ENCODE measurements at places on chromosomes 5 and 9.
A peak's percentile ranks its signal among the peaks of the same experiment; 100 is the strongest.

GRCh38 chr5:138159666-138160065, 18.8 kb downstream of the BRD8 start:
- DNase-seq: no peak

DNA sequence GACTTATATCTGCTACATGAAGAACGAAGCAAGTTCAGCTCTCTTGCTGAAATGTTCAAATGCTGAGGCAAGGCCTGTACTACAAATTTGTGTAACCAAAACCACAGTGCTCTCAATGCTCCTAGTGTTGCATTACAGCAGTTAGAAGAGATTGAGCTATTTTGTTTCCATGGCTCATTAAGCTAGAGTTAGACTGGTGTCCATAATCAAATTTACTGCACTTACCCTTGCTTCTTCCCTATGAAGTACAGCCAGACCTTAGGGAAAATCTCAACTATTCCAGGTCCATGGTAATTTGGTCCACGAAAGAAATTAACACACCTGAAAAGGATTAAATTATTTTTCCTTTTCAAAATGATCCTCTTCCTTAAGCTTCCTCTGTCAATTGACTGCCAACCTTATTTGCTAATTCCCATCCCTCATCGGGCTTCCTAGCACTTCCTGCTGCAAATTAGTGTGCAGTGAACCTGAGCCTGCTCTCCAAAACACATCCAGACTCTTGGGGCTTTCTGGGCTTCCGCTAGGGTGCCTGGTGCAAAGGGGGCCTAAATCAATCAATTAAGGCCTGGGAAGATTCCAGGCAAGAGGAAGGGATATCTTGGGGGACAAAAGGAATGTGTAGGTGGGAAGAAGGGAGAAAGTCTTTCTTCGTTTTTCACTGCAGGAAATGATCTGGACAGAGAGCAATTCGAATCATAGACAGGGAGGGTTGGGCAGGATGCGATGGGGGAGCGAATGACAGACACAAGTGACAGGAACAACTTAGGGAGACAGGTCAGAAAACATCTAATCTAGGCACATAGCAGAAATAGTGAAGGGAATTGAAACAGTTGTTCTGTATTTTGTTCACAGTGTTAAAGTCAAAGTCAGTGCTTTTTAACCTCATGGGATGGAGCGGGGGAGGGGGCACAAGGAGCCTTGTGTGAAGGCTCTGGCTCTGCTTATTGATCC, 542.4 kb downstream of the RAB3C start:
- DNase-seq: no peak

GRCh38 chr5:72383280-72383679, 63.1 kb downstream of the PTCD2 start:
- DNase-seq: no peak

GRCh38 chr5:139147483-139148087, 50.6 kb downstream of the SIL1 start:
- peak; percentile 49 for DNase-seq

DNA sequence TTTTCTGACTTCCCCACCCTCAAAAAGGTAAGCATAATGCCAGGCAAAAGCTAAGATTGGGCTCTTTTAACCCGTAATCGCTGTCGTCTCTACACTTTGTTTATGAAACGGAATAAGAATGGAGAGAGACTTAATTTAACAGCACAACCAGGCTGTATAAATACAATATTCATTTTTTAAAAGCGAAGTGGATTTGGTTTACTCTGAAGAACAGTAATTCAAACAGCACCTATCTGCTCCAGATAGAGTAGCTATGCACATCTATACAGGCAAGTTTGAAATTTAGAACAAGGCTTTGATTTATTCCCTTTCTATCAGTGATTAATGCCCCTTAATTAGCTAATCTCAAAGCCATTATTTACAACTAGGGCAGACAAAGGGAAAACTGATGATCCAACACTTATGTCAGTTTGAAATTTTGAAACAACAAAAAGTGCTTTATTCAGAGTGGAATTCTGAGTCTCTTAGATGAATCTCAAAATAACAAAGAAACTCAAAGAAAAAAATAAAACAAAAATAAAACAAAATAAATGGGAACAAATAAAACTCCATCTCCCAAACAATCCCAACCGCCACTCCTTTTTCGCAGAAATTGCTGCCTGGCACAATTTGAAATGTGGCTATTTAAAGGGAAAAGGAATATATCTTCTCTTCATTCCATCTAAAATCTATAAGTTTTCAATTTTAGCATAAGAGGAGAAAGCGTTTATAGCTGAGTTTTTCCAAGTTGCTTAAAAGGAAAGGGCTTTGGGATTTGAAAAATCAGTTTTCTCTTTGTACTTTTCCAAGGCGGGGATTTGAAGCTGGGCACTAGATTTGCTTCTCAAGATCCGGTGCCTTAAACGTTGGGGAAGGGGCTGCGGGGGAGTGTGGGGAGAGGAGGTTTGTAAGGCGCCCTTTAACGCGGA, 298.6 kb downstream of the PARP8 start:
- no peak for DNase-seq

- DNase-seq: no peak
Measured at GRCh38 chr5:157059093-157059539, at the start of gene HAVCR1. Gene HAVCR1, minus strand, starts transcription at chr5:157059116. Its CDS starts 1,173 bp downstream, at chr5:157057943.

- DNase-seq: no peak
Measured at GRCh38 chr9:114011313-114011712, 66.8 kb downstream of the AMBP start.

- DNase-seq: peak; percentile 54
Measured at GRCh38 chr9:4640027-4640426, 22.1 kb upstream of the PLPP6 start.

DNA sequence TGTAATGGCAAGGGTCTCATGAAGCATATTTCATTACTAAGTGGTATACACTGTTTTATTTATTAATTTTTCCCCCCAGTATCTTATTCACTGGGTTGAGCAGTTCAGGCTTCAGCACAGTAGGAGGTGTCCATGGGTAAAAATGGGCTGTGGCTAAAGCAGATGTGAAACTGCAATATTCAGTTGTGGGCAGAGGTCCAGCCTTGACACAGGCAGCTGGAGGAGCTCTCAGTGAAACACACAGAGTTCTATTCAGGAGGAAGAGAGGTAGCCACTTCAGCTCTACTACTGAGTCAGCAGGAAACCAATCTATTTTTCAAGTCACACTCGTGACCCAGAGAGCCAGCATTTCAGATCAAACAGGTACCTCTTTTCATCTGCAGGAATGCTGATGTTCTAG, 418.3 kb downstream of the CDH10 start:
- no peak for DNase-seq

DNA sequence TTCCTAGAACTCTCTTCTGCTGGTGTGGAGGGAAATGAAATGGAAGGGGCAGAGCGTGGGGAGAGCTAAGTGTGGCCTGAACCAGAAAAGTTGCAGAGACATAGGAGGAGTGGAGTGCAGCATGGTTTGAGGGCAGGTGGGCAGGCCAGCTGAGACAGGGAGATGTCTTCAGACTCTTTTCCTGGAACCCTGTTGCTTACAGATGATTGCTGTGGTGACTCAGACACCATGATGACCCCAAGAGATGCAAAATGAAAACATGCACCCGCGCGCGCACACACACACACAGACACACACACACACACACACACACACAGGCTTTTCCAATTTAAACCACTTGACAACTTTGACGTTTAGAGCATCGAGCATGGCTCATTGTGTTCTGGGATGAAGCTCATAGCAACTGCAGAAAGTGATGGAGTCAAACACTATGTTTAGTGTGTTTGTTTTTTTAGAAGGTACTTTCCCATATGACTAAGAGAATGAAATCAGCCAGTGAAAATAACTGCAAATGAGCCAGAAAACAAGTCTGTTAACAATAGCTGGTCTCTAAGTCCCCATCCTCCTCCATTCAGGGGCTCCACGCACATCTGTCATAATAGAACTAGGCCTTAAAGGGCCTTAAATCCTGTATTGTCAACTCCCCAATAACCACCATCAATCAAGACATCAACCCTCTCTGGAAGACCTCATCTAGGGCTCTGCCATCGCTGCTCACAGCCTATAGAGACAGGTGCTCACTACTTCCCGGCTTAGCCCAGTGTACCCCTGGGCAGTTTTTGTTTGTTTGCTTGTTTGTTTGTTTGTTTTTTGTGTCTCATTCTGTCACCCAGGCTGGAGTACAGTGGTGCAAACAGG, 9.6 kb downstream of the TMOD1 start:
- no peak for DNase-seq

- no peak for DNase-seq
Measured at GRCh38 chr9:114091711-114092110, 7.4 kb downstream of the KIF12 start.

DNA sequence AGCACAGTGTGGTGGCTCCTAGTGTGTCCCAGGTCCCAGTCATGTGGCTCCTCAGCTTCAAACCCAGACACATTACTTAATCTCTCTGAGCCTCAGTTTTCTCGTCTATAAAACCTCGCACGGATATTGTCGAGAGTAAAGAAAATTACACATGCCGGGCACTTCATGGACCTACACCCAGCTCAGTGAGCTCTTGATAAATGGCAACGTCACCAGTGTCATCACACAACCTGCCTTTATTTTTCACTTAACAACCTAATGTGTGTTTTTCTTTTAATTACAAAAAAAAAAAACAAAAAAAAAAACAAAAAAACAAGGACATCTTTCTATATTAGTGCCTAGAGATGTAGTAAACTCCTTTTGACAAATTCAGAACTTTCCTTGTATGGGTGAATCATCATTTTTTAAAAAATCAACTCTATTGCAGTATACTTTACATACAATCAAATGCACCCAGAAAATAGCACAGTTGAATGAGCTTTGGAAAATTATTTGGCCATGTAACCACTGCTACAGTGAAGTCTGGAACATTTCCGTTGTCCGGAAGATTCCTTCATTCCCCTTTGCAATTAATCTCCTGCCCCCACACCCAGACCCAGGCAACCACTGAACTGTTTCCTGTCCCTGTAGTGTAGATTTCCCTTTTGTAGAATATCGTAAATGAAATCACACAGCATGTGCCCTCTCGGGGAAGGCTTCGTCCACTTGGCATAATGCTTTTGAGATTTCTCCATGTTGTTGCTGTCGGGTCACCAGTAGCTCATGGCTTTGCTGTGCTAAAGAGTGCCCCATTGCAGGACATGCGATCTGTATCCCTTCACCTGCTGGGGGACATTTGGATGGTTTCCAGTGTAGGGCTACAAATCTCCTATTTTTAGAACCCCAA, 100.4 kb upstream of the LARP1 start:
- DNase-seq: no peak

- DNase-seq: no peak
Measured at GRCh38 chr9:133533857-133534256, 647 bp upstream of the ADAMTSL2 start.

- DNase-seq: no peak
Measured at GRCh38 chr9:37990404-37991015, 78.5 kb downstream of the SHB start.

DNA sequence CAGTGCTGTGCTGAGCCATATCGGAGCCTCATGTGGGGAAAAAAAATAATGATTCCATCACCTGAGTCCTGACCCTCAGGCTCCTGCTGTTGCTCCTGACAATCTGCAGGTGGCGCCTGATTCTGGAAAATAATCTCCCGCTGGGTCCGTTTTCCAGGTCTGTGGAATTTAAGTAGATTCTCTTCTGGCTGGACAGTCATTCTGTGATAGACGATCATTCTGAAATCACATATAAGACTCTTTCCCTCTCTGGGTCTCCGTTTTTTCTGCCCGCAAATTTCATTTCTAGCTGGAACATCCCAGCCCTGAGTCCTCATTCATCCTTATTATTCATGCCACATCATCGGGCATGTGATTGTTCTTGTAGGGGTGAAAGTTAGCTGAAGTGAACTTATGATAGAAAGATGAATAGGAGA, 22.1 kb upstream of the STXBP1 start:
- DNase-seq: peak; percentile 91

DNA sequence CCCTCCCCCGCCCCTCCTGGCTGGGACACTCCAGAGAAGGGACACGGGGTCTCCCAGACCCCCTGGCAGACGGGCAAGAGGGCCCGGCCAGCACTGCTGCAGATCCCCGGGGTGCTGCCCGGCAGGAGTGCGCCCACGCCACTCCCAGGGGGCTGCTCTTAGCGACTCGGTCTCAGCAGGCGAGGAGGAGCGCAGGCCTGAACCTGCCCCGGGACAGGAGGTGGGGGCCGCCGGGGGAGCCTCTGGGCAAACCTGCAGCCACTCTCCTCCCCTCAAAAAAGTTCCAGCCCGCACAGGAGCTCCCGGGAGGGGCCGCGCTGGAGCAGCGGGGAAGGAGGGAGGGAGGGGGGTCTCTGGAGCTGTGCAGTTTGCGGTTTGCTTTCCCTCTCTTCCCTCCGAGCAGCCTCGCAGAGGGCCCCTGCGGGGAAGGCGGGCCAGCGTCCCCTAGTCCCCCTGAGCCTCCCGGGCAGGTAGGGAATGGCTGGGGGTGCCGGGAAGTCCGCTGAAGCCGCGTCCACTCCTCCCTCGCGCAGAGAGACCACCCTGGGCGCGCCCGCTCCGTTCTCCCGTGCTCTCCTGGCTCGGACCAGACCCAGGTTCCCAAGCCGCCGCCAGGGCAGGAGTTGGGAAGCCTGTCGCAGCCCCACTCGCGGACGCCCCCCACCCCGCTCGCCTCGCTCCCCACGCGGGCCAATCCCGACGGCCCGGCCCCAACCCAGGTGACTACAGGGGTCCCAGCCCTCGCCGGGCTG, 44.2 kb downstream of the NACC2 start:
- peak; percentile 82 for DNase-seq

DNA sequence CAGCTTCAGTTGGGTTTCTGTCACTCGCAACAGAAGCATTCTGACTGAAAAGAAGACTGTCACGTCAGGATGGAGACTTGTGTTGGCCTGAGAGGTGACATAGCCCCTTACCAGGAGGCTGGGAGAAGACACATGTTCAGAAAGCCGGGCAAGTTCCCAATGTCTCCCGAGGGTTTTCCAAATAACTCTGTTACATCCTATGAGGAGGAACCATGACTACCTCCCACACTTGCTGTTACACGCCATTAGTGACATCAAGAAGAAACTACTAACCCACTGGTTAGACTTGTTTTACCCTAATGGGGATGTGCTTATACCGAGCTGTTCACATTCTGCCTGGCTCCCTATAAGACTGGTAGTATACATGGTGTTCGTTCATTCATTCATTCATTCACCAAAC, 33.3 kb downstream of the SH3PXD2B start:
- no peak for DNase-seq

- DNase-seq: no peak
Measured at GRCh38 chr5:147773139-147773538, 9.4 kb downstream of the JAKMIP2 start.

DNA sequence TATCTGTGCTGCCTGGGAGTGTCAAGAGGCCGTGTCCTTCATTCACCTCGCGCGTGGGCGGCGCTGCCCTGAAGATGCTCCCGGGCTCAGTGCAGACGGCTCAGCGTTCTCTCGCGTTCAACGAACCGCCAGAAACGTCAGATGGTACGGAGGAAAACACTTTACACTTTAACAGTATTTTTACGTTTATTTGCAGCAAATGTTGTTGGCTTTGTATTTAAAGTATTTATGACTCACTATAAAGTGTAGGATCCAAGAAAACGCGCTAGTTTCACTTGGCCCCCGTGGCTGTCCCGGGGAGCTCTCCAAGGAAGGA, 544 bp upstream of the ERCC6L2 start:
- peak; percentile 56 for DNase-seq

- no peak for DNase-seq
Measured at GRCh38 chr9:135698767-135699166, 514 bp downstream of the SOHLH1 start.

Measured in NCI-H2171 treated with DMSO at 0.1 percent for 48 hours (cell line).